ENCODE measurements at places on chromosomes 1 and 21.

DNA sequence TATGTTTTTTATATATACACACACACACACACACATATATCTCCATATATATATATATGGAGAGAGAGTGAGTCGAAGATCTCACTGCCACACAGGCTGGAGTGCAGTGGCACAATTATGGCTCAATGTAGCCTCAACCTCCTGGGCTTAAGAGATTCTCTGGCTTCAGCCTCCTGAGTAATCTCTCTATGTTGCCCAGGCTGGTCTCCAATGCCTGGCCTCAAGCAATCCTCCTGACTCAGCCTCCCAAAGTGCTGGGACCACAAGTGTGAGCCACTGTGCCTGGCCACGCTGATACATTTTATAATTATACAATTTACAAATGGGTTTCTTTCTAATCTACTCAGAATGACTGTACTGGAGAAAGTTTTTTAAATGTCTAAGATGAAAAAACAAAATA, 664.2 kb downstream of the PTPRC start:
- DNase-seq, result no peak

DNA sequence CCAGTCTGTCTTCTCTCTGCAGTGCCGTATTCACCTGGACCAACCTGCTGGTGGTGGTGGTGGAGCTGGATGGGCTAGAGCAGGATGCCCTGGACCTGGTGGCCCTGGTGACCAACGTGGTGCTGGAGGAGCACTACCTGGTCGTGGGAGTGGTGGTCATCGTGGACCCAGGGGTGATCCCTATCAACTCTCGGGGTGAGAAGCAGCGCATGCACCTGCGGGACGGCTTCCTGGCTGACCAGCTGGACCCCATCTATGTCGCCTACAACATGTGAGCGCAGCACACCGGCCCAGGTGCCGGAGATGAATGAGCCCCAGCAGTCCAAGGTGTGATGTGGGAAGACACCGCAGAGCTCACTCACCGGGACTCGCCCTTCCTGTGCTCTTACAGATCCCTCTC, 37.5 kb downstream of the S100B start:
- no peak for DNase-seq

- no peak for DNase-seq
These were observed 878.5 kb downstream of the USP25 start for GRCh38 chr21:16608209-16608830.

- DNase-seq, result no peak
These were observed 432.0 kb downstream of the SETD4 start for GRCh38 chr21:35628316-35628715.

GRCh38 chr1:162538815-162539431, 22.6 kb upstream of the UAP1 start:
- DNase-seq, result no peak

- DNase-seq, result no peak
These were observed 389.3 kb downstream of the OMA1 start for GRCh38 chr1:58157256-58157655.

DNA sequence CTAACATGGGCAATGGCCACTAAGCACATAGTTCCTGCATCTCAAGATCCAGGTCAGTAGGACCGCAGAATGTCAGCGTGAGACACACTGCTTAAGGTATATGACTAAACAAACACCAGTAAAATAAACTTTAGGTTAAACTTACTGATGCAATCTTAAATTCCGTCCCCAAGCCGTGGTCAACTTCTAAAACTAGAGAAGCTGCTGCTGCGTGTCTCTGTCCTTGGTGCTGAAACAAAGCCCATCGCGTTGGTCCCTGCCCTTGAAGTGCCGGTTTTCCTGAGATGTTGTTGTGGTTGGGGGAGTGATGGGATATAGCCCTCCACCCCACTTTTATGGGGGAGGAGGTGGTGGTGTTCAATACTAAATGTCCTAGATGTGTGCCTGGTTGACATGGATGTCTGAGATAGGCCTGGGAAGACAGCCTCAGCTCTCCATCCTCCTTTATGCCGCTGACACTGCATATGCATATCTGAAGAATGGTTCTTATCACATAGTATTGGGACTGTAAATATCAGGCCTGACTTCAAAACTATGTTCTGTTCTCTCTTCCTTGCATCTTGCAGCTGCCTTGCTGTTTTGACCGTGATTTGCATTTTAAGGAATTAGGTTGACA, 72.0 kb upstream of the KCNA3 start:
- DNase-seq, result peak; percentile 14
